ENCODE measurements at places on chromosomes 6 and 20. TPM values are rescaled to one million over a fixed set of nuclear protein-coding genes. Genes with fewer than 3 reads are reported as not detected.

GRCh38 chr6:3379482-3380060 lies 77.3 kb downstream of the SLC22A23 start:
- H3K27me3 ChIP-seq: peaks cover 24% of the 10 kb centered on the region
- no peaks in the 10 kb centered on the region for H3K36me3 ChIP-seq
- H3K4me1 ChIP-seq: peaks cover 12% of the 10 kb centered on the region
- no peak for DNase-seq
- H3K27ac ChIP-seq: no peak overlapping the region

GRCh38 chr20:44186201-44186600 lies 787 bp downstream of the JPH2 start:
- H3K36me3 ChIP-seq: 0 out of 2 replicates have a peak, but pooled peaks cover 5% of the 10 kb centered on the region
- peaks cover 83% of the 10 kb centered on the region for H3K4me1 ChIP-seq
- no peak for DNase-seq
- no peaks in the 10 kb centered on the region for H3K27me3 ChIP-seq
- H3K4me3 ChIP-seq: peak overlapping the region; percentile 89
- no peak overlapping the region for H3K27ac ChIP-seq

GRCh38 chr6:134394905-134395304 lies 77.0 kb upstream of the SGK1 start:
- H3K4me3 ChIP-seq: no peak overlapping the region
- no peak for DNase-seq
- H3K27ac ChIP-seq: no peak overlapping the region
- H3K36me3 ChIP-seq: no peaks in the 10 kb centered on the region

DNA sequence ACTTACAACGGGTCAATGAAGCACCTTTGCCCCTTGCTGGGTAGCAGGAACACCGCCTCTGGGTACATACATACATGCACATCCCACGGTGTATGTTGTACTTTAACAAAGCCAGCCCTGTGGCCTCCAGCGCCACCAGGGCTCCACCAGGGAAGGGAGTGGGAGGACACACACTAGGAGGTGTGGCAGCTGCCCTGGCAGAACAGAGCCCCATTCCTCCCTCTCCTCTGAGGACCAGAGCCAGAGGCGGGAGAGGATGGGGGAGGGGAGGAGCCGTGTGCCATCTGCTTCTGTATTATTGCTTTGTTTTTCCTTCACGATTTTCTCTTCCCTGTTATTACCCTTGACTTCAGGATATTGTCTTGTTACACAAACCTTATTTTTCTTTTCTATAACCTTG lies 105.8 kb upstream of the TRAF3IP2 start:
- H3K4me1 ChIP-seq: peaks cover 19% of the 10 kb centered on the region
- no peak for DNase-seq
- no peak overlapping the region for H3K27ac ChIP-seq

- peaks cover 44% of the 10 kb centered on the region for H3K27me3 ChIP-seq
- DNase-seq: no peak
- H3K4me1 ChIP-seq: peaks cover 8% of the 10 kb centered on the region
- no peak overlapping the region for H3K4me3 ChIP-seq
Observed at GRCh38 chr6:33719326-33719987, 8.0 kb upstream of the UQCC2 start.

DNA sequence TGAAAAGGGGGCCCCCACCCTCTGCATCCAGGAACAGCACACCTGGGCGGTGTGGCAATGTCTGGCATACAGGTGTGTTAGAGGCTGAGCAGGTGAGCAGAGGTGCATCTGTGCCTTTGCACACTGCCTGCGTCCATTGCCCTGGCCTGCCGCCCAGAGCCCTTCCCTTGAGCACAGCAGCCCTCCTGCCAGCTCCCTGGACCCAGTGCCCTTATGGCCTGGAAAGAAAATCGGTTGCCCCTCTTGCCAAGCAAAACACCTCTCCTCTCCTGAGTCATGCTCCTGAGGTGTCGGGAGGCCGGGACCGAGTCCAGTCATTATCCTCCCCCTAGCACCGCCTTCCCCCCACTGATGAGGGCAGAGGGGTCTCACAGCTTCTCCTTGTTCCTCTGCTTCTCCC lies 259.9 kb downstream of the SMOC2 start:
- peaks cover 10% of the 10 kb centered on the region for H3K36me3 ChIP-seq
- H3K27ac ChIP-seq: no peak overlapping the region
- no peak overlapping the region for H3K4me3 ChIP-seq
- H3K27me3 ChIP-seq: peaks cover 2% of the 10 kb centered on the region

GRCh38 chr6:147506704-147507114 lies 1.8 kb upstream of the SAMD5 start:
- peak overlapping the region; percentile 82 for H3K4me3 ChIP-seq
- peaks cover 32% of the 10 kb centered on the region for H3K27me3 ChIP-seq
- no peaks in the 10 kb centered on the region for H3K36me3 ChIP-seq

GRCh38 chr6:9482030-9482738 lies 932.7 kb downstream of the TFAP2A start:
- peaks cover 10% of the 10 kb centered on the region for H3K36me3 ChIP-seq
- DNase-seq: peak; percentile 97
- H3K4me1 ChIP-seq: peaks cover 57% of the 10 kb centered on the region
- no peaks in the 10 kb centered on the region for H3K27me3 ChIP-seq

DNA sequence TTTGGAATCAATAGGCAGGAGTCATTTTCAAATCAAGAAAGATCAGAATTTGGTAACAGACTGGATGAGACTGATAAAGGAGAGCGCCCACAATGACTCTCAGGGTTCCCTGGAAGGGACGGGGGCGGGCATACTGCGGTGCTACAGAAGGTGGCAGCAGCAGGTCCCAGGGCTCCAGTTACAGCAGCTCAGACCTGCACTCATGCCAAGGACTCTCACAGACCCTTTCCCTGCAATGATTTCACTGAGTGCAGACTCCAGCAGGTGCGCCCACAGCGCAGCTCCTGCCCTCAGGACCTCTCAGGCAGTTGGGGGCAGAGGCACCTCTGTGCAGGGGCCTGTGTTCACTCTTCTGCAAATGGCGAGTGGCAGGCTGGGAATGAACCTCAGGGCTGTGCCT lies 359.8 kb downstream of the ZFAND3 start:
- H3K27me3 ChIP-seq: peaks cover 3% of the 10 kb centered on the region
- no peak overlapping the region for H3K27ac ChIP-seq
- no peaks in the 10 kb centered on the region for H3K36me3 ChIP-seq
- DNase-seq: no peak

DNA sequence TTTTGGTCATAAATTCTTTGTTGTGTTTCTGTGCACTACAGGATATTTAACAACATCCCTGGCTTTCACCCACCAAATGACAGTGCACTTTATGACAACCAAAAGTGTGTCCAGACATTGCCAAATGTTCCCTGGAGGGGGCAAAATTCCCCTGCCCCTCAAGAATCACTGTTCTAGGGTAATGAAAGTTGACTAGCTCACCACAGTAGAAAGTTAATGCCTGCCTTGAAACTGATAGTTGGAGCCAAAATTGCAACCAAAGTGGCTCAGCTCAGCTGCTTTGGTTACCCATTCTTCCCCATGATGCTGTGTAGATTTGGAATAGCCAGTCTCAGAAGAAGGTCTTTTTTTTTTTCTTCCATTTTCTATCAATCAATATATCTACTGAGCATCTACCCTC lies 150.6 kb downstream of the RALGAPA2 start:
- no peaks in the 10 kb centered on the region for H3K27me3 ChIP-seq
- no peaks in the 10 kb centered on the region for H3K4me1 ChIP-seq
- no peak overlapping the region for H3K27ac ChIP-seq
- no peak for DNase-seq

DNA sequence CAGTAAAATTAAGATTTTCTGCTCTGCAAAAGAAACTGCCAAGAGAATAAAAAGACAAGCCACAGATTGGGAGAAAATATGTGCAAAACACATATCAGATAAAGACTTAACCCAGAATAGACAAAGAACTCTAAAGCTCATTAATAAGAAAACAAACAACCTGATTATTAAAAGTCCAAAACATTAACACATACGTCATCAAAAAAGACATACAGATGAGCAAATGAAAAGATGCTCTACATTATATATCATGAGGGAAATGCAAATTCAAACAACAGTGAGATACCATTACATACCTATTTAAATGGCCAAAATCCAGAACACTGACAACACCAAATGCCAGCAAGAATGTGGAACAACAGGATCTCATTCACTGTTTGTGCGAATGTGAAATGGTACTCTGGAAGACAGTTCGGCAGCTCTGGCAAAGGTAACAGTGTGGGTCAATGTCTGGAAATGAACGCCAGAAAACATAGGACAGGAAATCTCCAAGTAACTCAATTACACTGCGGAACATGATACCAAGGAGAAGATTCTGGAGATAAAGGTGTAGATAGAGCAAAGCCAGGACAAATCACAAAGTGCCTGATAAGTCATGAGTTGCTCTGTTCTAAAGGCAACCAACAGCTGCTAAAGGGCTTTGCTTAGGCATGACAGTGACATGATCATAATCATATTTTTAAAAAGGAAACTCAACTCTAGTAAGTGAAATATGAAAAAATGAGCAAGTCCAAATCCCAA lies 96.8 kb downstream of the PDE10A start:
- no peak for DNase-seq
- H3K4me3 ChIP-seq: no peak overlapping the region
- no peaks in the 10 kb centered on the region for H3K4me1 ChIP-seq
- H3K36me3 ChIP-seq: peaks cover 2% of the 10 kb centered on the region

DNA sequence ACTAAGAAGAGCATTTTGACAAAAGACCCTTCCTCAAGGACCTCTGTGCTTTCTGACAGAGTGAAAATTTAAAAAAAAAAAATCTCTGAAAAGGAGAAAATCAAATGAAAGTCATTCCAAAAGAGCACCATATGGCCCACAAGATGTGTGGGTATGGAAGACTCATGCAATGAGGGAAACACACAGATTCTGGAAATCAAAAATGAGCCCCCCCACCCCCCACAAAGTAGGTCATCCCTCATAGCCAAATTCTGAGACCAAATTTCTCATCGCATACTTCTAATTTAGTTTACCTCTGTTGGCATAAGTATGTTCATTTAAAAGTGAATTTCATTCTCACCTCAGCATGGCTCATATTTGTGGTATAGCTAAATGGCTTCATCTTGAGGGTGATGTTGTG lies 181.3 kb upstream of the KCNQ5 start:
- DNase-seq: no peak
- H3K4me1 ChIP-seq: no peaks in the 10 kb centered on the region
- H3K27me3 ChIP-seq: no peaks in the 10 kb centered on the region
- H3K27ac ChIP-seq: no peak overlapping the region
- H3K4me3 ChIP-seq: no peak overlapping the region
- no peaks in the 10 kb centered on the region for H3K36me3 ChIP-seq

DNA sequence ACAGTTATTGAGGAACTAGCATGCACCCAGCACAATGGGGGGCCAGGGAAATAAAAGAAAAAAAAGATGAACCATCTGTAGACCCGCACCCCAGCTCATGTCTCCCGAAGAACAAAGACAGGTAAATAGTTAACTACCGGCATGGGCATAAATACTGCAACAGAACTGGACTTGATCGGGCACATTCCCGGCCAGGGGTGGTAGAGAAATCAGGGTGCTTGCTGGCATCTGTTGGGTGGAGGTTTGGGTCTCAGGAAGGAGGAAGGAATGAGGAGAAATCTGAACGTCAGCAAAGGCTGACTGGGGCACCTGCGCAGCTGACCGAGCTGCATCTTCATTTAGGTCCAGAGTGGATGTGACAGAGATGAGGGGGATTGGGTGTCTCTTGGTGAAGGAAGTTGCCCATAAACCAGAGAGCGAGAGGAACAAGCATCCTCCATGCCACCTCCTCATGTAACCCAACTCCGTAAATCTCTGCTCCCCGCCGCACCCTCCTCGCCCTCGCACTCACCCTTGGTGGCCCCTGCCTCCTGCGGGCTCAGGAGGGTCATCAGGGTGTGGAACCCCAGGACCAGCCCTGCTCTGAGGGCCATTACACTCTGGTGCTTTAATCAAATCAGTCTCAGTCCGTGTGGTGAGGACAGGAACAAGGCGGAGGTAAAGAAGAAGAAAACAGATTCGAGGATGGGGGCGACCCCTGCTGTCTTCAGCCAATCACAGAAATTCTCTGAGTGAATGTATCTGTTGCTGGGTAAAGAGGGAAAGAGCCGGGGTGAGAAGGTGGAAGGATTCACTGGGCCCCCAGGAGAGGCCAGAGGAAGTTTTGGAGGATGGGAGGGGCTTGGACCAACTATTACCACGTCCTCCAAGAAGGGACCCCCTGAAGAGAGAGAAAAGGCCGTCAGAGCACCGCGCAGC lies at the start of gene HLA-DOA:
Gene HLA-DOA, minus strand, starts transcription at position 648 of the 918 bp plus-strand sequence.
- DNase-seq: no peak
- no peak within 1 kb of the TSS for H3K27ac ChIP-seq
- H3K4me3 ChIP-seq: no peak within 1 kb of the TSS

DNA sequence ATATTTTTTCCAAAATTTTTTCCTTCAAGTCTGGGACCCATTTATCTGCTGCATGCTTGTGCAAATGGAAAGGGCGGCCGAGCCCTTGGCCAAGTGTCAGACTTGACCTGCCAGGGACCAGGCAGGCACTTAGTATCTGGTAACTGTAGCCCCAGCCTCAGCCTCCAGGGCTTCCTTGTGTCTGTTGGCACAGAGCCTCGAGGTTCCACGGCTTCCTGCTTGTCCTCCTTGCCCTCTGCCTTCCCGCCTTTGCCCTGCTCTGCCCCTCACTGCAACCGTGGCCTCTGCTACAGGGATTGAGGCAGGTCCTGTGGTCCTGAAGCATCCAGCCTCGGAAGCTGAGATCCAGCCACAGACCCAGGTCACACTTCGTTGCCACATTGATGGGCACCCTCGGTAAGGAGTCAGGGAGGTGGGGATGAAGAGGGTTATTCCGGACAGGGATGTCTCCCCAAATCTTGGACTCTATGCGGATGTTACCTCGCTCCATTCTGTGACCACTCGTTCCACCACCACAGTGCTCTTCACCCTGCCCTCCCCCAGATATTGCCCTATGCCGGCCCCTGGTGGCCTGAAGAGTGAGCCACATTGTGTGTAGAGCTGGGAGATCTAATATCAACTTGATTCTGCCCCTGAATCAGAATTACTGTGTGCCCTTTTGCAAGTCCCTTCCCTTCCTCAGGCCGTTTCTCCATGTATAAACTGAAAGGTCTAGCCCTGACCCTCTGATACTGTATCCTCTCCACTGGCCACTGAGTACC lies 41.5 kb upstream of the SRF start:
- H3K27me3 ChIP-seq: peaks cover 6% of the 10 kb centered on the region
- DNase-seq: no peak
- peaks cover 46% of the 10 kb centered on the region for H3K4me1 ChIP-seq
- peaks cover 4% of the 10 kb centered on the region for H3K36me3 ChIP-seq

DNA sequence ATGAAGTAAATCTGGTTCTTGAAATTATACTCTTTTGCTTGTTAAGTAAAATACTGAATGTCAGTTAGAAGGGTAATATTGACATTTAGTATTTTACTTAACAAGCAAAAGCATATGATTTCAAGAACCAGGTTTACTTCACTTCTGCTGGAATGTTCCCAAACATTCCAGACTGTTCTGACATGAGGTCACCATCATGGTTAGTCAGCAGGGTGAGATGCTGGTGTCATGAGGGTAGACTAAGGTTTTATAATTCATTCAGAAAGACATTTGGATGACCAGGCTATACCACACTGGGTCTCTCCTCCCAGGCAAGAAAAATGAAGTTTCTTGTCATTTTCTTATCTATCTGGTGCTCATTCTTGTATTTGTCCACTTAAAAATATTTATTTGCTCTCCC lies 414.4 kb upstream of the MMS22L start:
- no peak for DNase-seq
- H3K4me1 ChIP-seq: no peaks in the 10 kb centered on the region
- no peaks in the 10 kb centered on the region for H3K36me3 ChIP-seq
- H3K4me3 ChIP-seq: no peak overlapping the region
- H3K27ac ChIP-seq: no peak overlapping the region
- no peaks in the 10 kb centered on the region for H3K27me3 ChIP-seq

The R3HDML gene
- total RNA-seq: not detected

The EEF1A2 gene
- 7.4 TPM for total RNA-seq

The PMEPA1 gene
- 5.7 TPM for total RNA-seq
